ENCODE measurements at places on chromosomes 2 and 18.
A peak's percentile ranks its signal among the peaks of the same experiment; 100 is the strongest.

DNA sequence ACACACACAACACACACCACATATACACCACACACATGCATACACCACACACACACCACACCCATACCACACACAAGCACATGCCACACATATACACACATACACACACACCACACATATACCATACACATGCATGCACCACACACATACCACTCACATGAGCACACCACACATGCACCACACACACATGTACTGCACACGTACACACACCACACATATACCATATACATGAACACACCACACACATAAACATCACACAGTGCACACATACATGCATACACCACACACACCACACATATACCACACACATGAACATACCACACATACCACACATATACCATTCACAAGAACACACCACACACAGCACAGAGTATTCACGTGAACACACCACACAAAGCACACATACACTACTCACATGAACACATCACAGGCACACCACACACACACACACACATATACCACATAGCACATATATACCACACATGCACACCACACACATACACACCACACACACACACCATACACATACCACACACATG lies 219.9 kb upstream of the RAB6C start:
- no peak for DNase-seq

DNA sequence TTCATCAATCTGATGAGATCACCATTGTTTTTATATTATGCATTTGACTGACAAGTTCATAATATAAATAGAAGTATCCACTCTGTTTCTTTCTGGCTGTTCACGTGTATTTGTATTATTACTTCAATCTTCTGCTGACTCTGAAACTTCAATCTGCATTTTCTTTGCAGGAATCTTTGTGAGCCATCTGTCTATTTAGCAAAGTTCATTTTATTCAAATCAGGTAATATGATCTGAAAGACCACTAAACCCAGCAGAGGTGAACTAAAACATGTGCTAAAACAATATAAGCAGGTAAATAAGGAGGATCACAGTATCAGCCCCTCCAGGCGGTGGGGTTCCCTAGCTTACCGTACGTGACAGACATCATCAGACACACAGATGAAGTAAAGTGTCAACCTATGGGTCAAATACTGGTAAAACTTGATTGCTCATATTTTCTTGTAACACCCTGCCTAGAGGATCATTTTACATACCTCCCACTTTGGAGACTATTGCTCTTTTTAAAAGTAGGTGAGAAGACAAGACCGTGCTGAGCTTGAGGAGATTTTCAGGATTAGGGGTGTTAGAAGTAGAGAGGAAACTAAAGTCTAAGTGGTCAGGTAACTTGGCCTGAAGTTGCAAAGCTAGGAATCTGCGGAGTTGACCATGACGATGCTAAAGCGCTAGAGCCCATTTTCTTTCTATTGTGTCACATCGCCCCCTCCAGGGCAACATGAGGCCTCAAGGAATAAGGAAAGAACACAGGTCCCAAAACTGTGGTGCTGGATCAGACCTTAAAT lies 9.0 kb downstream of the DTNB start:
- DNase-seq: peak; percentile 67

DNA sequence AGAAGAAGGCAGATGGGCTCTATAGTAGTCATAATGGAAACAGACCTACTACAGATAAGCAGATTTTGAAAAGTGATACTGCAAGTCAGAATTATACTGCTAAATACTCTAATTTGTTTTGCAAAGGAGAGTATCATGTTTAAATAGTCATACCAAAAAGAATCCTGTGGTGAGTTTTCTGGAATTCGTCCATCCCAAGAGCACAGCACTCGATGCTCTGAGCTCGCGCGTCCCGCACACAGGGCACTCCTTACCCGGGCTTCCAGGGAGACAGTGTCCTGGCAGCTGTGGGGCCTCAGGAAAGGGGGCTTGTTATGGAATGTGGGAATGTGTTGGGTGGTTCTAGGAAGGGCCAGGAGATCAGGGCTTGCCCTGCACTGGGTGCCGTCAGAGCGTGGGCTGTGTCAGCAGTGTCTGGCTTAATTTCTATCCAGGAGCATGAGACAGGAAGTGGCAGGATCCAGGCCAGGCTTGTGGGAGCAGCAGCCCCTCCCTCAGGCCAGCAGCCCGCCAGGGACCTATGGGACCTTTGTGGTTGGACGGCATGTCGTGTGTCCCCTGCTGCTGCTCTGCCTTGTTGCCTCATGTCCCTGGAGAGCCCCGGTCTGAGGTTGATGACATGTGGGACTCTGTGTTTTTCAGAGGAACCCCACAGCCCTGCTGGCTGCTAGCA lies 193.2 kb upstream of the TPO start:
- peak; percentile 56 for DNase-seq

GRCh38 chr2:61640406-61640805 lies 102.2 kb upstream of the XPO1 start:
- no peak for DNase-seq

- no peak for DNase-seq
Measured at GRCh38 chr2:64630752-64631151, 23.0 kb downstream of the SERTAD2 start.

- DNase-seq: no peak
Measured at GRCh38 chr2:219538956-219539788, 4.4 kb downstream of the CHPF start.

GRCh38 chr2:133004623-133005022 lies 334.6 kb upstream of the LYPD1 start:
- DNase-seq: no peak

GRCh38 chr2:74824679-74825078 lies 9.2 kb upstream of the HK2 start:
- no peak for DNase-seq

DNA sequence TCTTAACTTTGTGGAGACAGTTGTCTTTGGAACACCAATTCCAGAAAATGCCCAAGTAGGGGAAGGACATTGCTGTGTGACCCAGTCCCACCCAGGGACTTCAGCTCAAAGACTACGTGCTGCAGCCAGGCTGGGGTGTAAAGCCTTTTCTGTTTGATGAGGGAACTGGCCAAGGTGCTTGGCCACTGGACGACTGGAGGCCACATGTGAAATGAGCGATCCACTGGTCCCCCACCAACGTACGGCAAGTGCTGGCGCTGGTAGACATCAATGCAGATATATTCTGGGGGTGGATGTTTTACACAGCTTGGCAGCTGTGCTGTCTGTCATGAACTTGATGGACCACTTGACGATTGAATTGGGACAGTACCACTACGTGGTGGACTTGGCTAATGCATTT lies 582.5 kb upstream of the HNMT start:
- no peak for DNase-seq

GRCh38 chr18:42261731-42262130 lies 306.7 kb downstream of the PIK3C3 start:
- no peak for DNase-seq

GRCh38 chr18:40357536-40357935 lies 1597.5 kb upstream of the PIK3C3 start:
- DNase-seq: no peak

- DNase-seq: no peak
Measured at GRCh38 chr2:26651470-26651771, 10.3 kb upstream of the CIB4 start.
